Dermis lymphatic vessel endothelial cell (primary cell): ENCODE measurements at places on chromosomes 16 and 17. TPM values are rescaled to one million over a fixed set of nuclear protein-coding genes. Genes with fewer than 3 reads are reported as not detected.

Gene MMP2
- 18.9 and 27.2 TPM in 2 replicates for total RNA-seq

Gene WSCD1
- 3.0 and 12.7 TPM in 2 replicates for total RNA-seq

Gene PMFBP1
- total RNA-seq = under 0.01 and 0.11 TPM in 2 replicates

Gene ARL5C
- not detected in 2 replicates for total RNA-seq

Gene MYH2
- not detected in 2 replicates for total RNA-seq

Gene NUPR1
- 4.0 and 5.3 TPM in 2 replicates for total RNA-seq

Gene THAP11
- 34.5 and 38.6 TPM in 2 replicates for total RNA-seq

Gene OR1A1
- total RNA-seq = not detected in 2 replicates

Gene TNFSF13
- 0.22 and 0.34 TPM in 2 replicates for total RNA-seq

Gene TP53TG3
- total RNA-seq = not detected in 2 replicates

Gene PSMC5
- total RNA-seq = 78.1 and 83.1 TPM in 2 replicates

Gene TBC1D3D
- total RNA-seq = 0.09 and 0.11 TPM in 2 replicates

Gene CDC27
- 137 and 152 TPM in 2 replicates for total RNA-seq

Gene CDRT15
- not detected in 2 replicates for total RNA-seq

Gene UNC119
- 22.3 and 26.1 TPM in 2 replicates for total RNA-seq

Gene TP53TG3B
- total RNA-seq = not detected in 2 replicates

Gene ENPP7
- total RNA-seq = not detected in 2 replicates

Gene KCNH6
- under 0.01 TPM in 1 of 2 replicates, not detected in the other for total RNA-seq

Gene HIGD1B
- not detected in 2 replicates for total RNA-seq

Gene DBF4B
- total RNA-seq = 0.98 and 1.7 TPM in 2 replicates

Gene ABI3
- total RNA-seq = 9.1 and 14.4 TPM in 2 replicates

Gene MAF
- 58.2 and 108 TPM in 2 replicates for total RNA-seq

Gene PRR11
- total RNA-seq = 2.2 and 2.8 TPM in 2 replicates

Gene VASN
- total RNA-seq = 0.95 and 1.1 TPM in 2 replicates

Gene E4F1
- 20.9 and 22.1 TPM in 2 replicates for total RNA-seq

Gene IL34
- 1.2 and 1.4 TPM in 2 replicates for total RNA-seq

Gene SUZ12
- total RNA-seq = 19.2 and 23.0 TPM in 2 replicates

Gene PIK3R6
- total RNA-seq = under 0.01 TPM in 1 of 2 replicates, not detected in the other

Gene KRTAP1-1
- total RNA-seq = not detected in 2 replicates

Gene UNC45B
- total RNA-seq = not detected in 2 replicates

Gene ZNF768
- 14.8 and 15.3 TPM in 2 replicates for total RNA-seq

Gene TRAPPC2L
- 31.5 and 38.0 TPM in 2 replicates for total RNA-seq

Gene LGALS9
- 27.6 and 35.3 TPM in 2 replicates for total RNA-seq

Gene RAB11FIP4
- total RNA-seq = 0.22 TPM in 1 of 2 replicates, not detected in the other

Gene RHOT1
- total RNA-seq = 27.6 and 28.0 TPM in 2 replicates

Gene CA5A
- total RNA-seq = not detected in 2 replicates

Gene ACBD4
- total RNA-seq = 2.8 and 4.2 TPM in 2 replicates

Gene TBC1D28
- not detected in 2 replicates for total RNA-seq

Gene MED9
- 7.4 and 9.1 TPM in 2 replicates for total RNA-seq

Gene TMC7
- 3.4 and 3.7 TPM in 2 replicates for total RNA-seq

Gene ITGAD
- total RNA-seq = not detected in 2 replicates

Gene FN3K
- 3.8 and 4.2 TPM in 2 replicates for total RNA-seq

Gene GFER
- 8.9 and 9.1 TPM in 2 replicates for total RNA-seq

Gene PPP1R1B
- total RNA-seq = not detected in 2 replicates

Gene OMG
- total RNA-seq = 2.4 and 7.9 TPM in 2 replicates

Gene HOXB1
- total RNA-seq = not detected in 2 replicates

Gene PYDC1
- total RNA-seq = not detected in 2 replicates
